HFFc6 (cell line): ENCODE measurements at places on chromosomes 7 and 10. TPM values are rescaled to one million over a fixed set of nuclear protein-coding genes. Genes with fewer than 3 reads are reported as not detected.

DNA sequence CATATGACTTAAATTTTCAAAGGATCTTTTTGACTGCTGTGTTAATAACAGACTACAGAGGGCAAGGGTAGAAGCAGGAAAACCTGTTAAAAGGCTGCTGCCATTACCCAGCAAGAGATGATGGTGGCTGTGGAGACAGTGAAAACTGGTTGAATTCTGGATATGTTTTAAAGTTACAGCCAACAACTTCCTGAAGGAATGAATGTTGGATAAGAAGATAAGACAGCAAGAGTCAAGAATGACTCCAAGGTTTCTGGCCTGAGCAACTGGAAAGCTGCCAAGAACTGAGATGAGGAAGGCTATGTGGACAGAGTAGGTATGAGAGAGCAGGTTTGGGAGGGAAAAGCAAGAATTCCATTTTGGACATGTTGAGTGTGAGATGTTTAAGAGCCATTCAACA lies 19.1 kb downstream of the CNOT4 start:
- DNase-seq: peak; percentile 50
- peaks cover 4% of the 10 kb centered on the region; the same call in 1 of the 2 replicates for H3K36me3 ChIP-seq
- no peak overlapping the region for H3K27ac ChIP-seq

Gene ARHGAP22
- total RNA-seq: 74.3 to 120 TPM (median 93.9 TPM) in 3 replicates

- H3K27me3 ChIP-seq: no peaks in the 10 kb centered on the region; the same call in 1 of the 2 replicates
- peaks cover 36% of the 10 kb centered on the region for H3K4me1 ChIP-seq
- peak; percentile 95 for DNase-seq
- H3K27ac ChIP-seq: peak overlapping the region; percentile 80
- H3K4me3 ChIP-seq: peak overlapping the region; percentile 69
- H3K36me3 ChIP-seq: peaks cover 29% of the 10 kb centered on the region
Observed at GRCh38 chr7:148772297-148773089, 73.8 kb downstream of the CUL1 start.

Gene LDB1
- total RNA-seq: 55.3 to 62.9 TPM (median 57.1 TPM) in 3 replicates

Gene PILRA
- total RNA-seq: not detected in 3 replicates
